ENCODE measurements at places on chromosomes 11 and 22. TPM values are rescaled to one million over a fixed set of nuclear protein-coding genes. Genes with fewer than 3 reads are reported as not detected.

- no peak for DNase-seq
These were observed 913.4 kb upstream of the RAG2 start for GRCh38 chr11:37511425-37511933.

DNA sequence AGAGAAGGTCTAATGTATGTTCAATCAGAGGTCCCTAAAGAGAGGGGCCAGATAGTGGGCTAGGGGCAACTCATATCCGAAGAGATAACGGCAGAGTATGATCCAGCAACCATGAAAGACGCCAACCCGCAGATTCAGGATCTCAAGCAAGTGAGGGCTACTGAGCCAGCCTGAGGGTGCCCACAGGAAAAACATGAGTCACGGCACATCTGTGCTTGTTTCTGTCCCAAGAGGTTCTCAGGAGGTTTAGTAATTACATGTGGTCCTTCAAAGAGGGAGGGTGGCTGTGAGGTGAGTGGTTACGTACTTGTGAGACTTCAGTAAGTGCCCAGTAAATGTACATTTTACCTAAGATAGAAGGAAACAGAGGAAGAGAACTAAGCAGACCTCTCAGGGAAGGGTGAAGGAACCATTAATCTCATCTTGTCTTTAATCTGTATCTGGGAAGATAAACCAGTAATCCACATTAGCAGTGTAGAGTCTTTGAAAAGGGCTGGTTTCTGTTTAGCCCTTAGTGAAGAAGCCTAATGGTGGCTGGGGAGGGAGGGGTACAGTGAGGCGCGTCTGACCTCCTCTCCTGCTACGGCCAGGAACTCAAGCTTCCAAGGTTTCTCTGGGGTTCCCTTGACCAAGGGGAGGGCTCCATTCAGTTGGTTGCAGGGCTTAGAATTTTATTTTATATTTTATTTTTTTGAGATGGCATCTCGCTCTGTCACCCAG, 10.2 kb downstream of the SIRT3 start:
- DNase-seq = no peak

DNA sequence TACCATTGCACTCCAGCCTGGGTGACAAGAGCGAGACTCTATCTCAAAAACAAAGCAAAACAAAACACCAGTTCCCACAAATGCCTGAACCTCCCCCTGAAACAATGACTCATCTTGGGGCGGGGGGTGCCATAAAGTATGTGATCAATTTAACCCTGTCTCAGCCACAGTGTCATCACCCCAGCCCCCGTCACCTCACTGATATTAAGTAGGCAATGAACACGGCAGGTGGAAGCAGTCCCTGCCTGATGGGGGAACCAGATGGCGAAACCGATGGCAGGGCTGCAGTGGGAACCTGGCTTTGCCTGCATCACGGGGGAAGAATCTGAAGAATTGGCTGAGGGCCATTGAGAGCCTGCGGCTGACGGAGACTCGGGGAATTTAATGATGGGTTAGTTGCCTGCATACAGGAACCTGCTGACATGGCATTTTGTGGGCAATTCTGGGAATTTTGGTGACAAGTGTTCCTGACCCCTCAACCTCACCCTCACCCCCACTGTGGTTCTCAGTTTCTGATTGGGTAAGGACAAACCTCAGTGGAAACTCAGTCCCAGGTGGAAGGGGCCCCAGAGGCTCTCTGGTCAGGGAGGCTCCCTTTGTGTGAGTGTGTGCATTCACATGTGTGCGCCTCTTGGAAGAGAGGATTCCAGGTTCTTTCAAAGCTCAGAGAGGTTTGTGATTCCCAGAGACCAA, 39.1 kb upstream of the SHISAL1 start:
- no peak for DNase-seq

DNA sequence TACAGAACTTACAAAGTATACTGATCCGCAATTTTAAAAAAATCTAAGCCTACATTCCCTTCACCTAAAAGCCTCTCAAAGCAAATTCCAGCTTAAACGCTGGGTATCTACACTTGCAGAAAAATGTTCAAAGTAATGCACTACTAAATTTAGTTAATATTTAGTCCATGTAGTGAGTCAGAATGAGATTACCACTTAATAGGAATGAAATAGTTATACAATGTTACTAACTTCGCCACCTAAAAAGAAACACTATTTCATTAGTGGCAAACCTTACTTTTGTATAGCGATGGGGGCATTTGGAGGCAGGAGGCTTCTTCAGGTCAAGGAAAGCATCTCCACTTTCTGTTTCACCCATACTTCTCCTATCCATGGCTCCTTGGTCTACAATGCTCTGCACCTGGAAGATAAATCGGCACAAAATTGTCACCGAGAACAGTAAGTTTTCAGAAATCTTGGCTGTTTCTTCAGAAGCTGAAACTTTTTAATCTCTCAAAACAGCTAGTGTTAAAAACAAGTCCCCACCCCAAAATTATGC, 1.2 kb downstream of the EIF4ENIF1 start:
- peak; percentile 52 for DNase-seq

Gene YPEL1
- 1.8 TPM for total RNA-seq

Gene FAT3
- total RNA-seq = not detected
